ENCODE measurements at places on chromosomes 6 and 20.

- no peak for DNase-seq
Measured at GRCh38 chr20:38298768-38299288, 5.1 kb upstream of the BPI start.

DNA sequence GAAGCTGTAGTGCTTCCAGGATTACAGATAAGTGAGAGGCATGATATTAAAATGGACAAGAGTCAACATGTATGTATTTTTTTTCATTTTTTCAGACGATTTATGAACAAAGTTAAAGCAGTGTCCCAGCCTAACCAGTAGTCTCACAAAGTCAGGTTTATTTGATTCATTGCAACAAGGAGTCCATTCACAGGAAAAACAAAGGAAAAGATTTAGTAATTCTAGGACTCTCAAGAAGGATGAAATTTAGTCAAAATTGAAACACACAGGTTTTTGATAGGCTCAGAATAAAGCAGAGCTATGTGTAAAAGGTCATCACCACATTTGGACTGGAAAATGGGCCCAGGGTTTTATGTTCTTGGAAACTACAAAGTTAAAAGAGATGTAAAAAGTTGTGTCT, 84.0 kb downstream of the ZNF133 start:
- no peak for DNase-seq

DNA sequence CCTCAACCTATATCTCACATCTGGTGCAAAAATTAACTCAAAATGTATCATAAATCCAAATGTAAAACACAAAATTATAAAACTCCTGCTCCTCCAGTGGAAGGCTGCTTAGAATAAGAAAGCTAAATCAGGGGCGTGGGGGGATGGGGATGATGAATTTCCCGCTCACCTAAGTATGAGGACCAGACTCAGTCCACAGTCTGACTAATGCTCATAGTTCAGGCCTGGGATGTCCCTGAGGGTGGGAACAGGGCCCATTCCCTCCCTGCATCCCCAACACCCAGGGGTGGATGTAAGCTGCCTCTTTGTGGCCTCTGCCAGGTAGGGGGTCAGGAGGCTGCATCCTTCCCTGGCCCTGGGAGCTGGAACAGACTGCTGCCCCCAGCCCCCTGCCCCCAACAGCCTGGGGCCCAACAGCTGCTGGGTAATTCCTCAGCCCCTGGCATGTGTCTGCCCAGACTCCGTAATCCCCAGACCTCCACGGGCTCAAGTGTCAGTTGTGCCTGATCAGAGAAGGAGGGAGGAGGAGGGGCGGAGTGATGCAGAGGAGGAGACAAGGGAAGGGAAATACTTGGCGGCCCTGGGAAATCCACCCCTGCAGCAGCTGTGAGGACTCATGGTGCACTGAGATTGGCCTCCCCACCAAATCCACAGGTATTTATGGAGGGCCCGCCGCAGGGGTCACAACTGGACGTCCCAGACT, 224.5 kb downstream of the PREX1 start:
- DNase-seq = no peak

- no peak for DNase-seq
Measured at GRCh38 chr6:125149256-125150144, 4.1 kb upstream of the TPD52L1 start.

GRCh38 chr6:166592821-166593220, 6.3 kb upstream of the RAMACL start:
- no peak for DNase-seq

GRCh38 chr6:27806981-27807440, 105.2 kb downstream of the OR2B2 start:
- no peak for DNase-seq

Measured in stimulated activated CD4-positive, alpha-beta T cell treated with anti-CD3 and anti-CD28 coated beads, Interleukin-15, amount 100 ng/mL, for 1 hour (primary cell).